ENCODE measurements at places on chromosomes 4 and X.

DNA sequence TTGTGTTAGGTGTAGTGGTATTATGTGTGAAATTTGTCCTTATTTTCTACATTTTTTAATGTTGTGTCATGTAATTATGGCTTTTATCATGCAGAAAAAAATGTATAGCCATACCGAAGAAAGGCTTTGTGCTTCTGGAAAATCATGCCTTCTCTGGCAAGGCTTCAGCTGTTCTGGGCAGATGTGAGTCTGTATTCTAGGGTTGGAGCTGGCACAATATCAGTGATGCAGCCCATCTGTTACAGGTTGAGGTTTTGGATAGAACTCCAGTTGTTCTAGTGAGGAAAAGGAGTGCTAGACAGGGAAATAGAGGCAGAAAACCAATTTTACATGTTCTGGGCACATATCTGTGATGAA lies 44.8 kb upstream of the PRSS12 start:
- peak; percentile 24 for DNase-seq

GRCh38 chr4:141028024-141028529 lies 105.2 kb downstream of the RNF150 start:
- peak; percentile 25 for DNase-seq

- no peak for DNase-seq
Observed at GRCh38 chr4:159778298-159778697, 675.4 kb downstream of the RAPGEF2 start.

GRCh38 chrX:57596109-57596508 lies 4.3 kb downstream of the ZXDB start:
- no peak for DNase-seq

GRCh38 chr4:73053076-73053475 lies 16.4 kb downstream of the COX18 start:
- DNase-seq, result no peak

DNA sequence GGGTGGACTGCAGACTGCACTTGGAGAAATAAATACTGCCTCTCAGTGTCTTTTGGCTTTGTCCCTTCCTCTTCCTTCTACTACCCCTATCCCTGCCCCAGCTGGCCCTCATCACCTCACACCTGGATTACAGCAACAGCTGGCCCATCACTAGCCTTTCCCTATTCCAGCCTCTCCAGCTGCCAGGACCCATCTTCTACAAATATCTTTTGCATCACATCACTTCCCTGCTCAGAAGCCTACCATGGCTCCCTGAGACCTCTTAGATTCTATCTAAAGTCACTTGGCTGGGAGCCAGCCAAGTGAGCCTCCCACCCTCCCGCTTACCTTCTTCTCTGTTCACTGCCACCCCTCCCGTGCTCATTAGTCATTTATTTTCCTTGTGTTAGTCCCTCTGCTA lies 66.8 kb downstream of the TSC22D3 start:
- DNase-seq, result no peak

GRCh38 chr4:41873380-41874295 lies 61.6 kb upstream of the TMEM33 start:
- no peak for DNase-seq

DNA sequence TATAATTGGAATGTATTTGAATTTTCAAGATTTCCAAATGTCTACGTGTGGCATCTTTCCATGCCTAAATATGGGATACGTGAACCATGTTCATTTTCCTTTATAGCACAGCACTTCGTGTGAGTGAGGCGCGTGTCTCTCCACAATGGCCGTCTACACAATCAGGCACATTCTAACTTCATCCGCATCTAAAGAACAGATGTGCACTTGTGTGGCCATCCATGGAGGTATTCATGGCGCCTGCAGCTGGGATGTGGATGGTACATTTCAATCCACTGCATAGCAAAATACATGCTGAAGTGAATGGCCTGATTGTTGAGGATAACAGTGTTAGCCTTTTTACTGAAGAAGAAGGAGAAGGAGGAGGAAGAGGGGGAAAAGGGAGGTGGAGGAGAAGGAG lies 34.5 kb upstream of the TRIM2 start:
- no peak for DNase-seq

DNA sequence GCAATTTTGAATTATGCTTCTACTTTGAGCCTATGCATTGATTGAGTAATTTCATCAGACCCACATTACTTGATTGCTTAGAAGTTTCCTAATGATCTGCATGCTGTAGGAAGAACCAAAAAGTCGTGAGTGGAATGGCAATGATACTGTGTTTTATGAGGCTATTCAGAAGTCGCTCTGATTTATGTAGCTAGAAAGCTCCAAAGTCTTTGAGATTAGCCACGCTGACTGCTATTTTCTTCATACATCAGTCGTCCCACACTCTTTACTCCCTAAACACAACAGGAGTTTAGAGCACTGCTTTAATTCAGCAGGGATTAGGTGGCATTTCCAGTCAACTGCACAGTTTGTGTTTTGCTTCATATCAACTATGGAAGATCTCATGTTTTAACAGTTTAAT lies 4.1 kb downstream of the GRID2 start:
- no peak for DNase-seq

- no peak for DNase-seq
Observed at GRCh38 chr4:28092610-28093009, 1232.0 kb downstream of the STIM2 start.

GRCh38 chr4:161907590-161907955 lies 256.2 kb downstream of the FSTL5 start:
- DNase-seq, result no peak

- DNase-seq, result no peak
Observed at GRCh38 chr4:76995776-76996175, 46.2 kb downstream of the SEPTIN11 start.

DNA sequence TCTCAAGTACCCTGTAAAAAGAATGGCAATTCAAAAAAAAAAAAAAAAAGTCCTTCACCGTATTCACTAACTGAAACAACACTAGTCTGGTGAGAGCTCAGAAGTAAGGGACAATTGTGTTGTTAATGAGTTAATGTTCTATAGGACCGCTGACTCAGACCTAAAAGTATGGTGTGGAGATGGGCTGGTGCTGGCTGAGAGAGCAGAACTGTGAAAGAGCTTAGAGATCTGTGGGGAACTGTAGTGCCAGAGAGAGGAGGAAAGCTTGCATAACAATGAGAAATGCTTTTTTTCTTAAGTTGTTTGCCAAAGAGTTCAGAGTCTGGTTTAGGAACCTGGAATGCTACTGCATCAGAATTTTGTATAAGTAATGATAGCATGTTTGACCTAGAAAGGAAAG lies 65.1 kb downstream of the LHFPL1 start:
- no peak for DNase-seq

GRCh38 chrX:72430405-72430968 lies 124.8 kb upstream of the CITED1 start:
- DNase-seq, result no peak

- DNase-seq, result no peak
Observed at GRCh38 chr4:154779362-154779947, 1.6 kb upstream of the RBM46 start.

GRCh38 chr4:123562994-123563750 lies 166.6 kb downstream of the SPRY1 start:
- no peak for DNase-seq

DNA sequence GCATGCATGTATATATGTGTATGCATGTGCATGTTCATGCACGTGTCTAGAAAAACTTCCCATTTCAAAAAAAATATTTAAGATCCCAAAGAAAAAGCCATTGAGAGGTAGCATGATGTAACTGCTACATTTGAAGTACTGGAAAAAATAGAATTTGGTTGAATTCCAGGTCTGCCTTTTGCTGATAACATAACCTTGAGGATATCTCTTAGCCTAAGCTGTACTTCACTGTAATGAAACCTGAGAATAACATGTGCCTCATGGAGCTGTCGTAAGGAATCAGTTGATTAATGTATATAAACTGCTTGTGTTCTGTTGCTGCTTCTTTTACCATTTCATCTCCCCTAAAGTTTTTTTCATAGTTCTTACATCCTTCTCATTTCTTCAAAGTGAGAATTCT lies 351.8 kb downstream of the GRIA2 start:
- DNase-seq, result no peak

GRCh38 chr4:1489639-1489995 lies 83.4 kb upstream of the NKX1-1 start:
- no peak for DNase-seq

- no peak for DNase-seq
Observed at GRCh38 chr4:122313006-122313646, 65.7 kb upstream of the ADAD1 start.

DNA sequence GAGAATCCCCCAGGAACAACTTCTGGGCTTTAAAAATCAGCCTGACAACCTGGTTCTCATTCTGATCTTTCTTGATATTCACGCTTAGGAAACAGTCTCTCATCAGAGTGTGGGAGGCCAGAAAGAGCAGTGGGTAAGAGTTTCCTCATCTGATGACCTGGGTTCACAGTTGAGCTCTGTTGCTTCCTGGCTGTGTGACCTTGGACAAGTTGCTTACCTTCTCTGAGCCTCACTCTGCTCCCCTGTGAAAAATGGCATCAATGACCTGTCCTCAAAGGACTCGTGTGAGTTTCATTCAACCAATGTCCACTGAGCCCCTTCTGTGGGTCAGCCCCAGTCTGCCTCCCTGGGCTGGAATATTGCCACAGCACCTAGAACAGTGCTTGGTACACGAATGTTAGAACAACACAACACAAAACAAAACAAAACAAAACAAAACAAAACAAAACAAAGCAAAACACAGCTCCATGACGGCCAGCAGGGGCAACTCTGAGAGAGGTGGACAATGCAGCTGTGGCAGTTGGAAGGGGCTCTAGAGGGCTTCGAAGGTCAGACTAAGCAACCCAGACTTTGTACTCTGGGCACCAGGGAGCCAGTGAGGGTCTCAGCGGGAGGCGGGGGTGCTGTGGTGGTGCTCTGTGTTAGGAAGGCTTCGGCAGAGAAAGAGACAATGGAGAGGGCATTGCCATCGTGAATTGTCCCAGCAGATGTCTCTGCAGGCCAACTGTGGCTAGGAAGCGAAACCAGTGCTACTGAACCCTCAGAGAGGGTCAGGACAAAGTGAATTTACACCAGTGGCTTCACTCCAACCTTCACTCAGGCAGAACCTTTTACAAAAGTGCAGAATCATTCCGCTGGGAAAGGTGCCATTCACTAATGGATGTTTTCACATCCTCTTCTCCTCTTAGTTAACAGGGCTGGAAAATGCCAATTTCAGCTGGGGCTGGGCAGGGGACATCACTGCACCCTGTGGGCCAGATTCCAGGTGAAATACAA lies 14.3 kb upstream of the C4orf50 start:
- no peak for DNase-seq

DNA sequence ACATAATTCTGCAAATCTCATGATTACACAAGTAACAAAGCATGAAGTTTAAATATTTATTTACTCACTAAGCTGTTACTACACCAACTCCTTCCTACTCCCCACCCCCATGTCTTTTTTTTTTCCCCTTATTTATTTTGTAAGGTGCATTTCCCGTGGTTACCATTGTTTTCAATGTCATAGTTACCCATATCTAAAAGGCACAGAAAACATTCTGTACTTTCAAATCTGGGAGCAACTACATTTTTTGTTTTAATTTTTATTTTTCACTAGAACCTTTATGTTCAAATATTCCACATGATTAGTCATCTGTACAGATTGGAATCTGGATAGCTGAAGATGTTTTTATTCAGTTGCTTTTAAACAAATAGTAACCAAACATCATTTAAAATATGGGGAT lies 62.8 kb downstream of the PPP3CA start:
- DNase-seq, result no peak

GRCh38 chr4:168028568-168028967 lies 63.8 kb upstream of the ANXA10 start:
- no peak for DNase-seq

- DNase-seq, result no peak
Observed at GRCh38 chr4:995311-996026, 2.3 kb upstream of the SLC26A1 start.

GRCh38 chr4:107472265-107472948 lies 247.6 kb downstream of the PAPSS1 start:
- no peak for DNase-seq

DNA sequence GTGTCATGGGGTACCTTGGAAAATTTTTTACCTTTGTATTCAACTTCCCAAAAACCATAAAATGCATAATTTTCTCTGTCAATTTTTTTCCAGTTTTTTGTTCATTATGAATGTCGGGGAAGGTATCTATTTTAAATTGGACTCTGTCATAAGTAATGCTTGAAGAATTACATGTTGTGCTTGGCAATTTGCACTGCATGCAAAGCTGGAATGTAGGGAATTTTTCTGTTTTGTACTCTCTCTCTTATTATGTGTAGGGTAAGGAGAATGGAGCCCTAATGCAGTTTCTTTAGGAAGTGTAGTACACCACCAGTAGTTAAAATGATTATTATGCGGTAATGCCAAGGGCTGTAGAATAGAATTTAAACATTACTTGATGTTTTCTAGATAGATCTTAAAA lies 137.7 kb upstream of the LIMCH1 start:
- DNase-seq, result no peak

GRCh38 chr4:86762649-86763048 lies 86.5 kb downstream of the SLC10A6 start:
- no peak for DNase-seq

DNA sequence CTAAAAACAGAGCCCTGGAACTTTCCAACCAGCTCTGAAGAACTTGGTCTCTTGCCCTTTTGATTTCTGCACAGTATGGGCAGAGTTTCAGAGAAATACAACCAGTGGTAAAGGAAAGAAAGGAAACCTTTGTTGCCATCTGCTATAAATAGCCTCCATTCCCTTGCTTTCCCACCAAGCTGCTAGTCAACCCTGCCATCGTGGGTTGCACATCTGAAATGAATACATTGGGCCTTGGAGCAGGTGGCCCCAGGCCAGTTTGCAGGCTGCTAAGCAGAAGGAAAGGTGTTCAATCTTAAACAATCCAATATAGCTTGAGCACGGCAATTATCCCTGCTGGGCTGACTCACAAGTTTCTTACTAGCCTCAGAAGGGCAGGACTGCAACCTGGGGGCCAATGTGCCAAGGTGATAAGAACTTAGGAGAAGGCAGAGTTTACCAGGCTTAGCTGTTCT lies 142.5 kb downstream of the PPARGC1A start:
- DNase-seq, result no peak

- no peak for DNase-seq
Observed at GRCh38 chr4:46886711-46887110, 22.3 kb downstream of the COX7B2 start.

- DNase-seq, result no peak
Observed at GRCh38 chrX:14672611-14673172, 143.4 kb downstream of the GLRA2 start.

- DNase-seq, result no peak
Observed at GRCh38 chrX:45852884-45853283, 652.2 kb upstream of the DIPK2B start.

DNA sequence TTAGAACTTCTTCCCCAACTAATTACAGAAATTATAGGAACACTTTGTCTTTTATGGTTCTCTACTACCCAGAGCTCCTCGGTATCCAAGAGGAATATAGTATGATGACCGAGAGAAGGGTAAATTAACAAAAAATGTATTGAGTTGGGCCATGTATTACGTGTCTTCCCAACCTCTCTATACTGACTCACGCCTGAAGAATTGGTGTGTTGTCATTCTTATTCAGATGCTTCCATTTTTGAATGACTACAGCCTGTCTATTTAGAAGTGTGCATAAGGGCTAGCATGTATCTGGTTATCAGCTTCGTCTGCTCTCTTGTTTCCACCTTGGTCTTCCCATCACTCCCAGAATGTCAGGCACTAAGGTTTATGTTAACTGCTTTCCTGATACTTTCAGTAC lies 24.5 kb upstream of the SCD5 start:
- no peak for DNase-seq
